Stimulated activated CD4-positive, alpha-beta T cell treated with anti-CD3 and anti-CD28 coated beads, Interleukin-1b, Interleukin-23, amount 100 ng/mL, for 1 hour (primary cell): ENCODE measurements at places on chromosomes 7 and 10.

DNA sequence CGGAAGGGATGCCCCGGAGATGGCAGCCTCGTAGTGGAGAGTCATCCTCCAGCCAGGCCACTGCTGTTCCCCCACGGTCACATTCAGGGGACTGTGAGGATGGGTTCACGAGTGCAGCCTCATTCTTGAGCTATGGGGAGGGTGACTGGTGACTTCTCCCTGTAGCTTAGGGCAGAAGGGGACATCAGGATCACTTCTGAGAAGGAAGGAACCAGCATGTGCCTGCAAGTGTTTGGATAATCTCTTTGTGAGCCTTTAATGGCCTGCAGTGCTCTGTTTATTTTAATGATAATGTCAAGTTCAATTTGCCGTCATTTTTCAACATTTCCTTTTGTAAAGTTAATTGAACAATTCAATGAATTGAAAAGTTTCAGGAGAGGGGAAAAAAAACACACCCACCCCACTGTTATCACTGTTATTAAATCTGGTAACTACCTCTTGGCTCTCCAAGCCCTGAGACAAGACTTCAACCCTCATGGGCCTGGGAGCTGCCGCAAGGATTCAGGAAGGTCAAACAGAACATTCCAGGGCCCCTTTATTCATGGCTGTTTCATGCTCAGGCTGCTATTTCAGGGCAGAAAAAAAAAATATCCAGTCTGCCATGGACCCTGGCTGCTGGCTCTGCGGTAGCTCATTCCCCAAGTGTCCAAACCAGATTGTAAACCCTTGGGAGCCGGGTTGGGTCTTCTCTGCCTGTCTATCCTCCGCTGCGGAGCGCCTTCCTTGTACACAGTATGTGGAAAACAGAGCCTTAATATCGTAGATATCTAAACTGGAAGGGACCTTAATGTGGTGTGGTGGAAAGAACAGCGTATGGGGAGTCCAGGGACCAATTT is 100.4 kb downstream of the CDH23 start:
- no peak for DNase-seq

- no peak for DNase-seq
Observed at GRCh38 chr10:61758433-61758832, 95.7 kb downstream of the CABCOCO1 start.

DNA sequence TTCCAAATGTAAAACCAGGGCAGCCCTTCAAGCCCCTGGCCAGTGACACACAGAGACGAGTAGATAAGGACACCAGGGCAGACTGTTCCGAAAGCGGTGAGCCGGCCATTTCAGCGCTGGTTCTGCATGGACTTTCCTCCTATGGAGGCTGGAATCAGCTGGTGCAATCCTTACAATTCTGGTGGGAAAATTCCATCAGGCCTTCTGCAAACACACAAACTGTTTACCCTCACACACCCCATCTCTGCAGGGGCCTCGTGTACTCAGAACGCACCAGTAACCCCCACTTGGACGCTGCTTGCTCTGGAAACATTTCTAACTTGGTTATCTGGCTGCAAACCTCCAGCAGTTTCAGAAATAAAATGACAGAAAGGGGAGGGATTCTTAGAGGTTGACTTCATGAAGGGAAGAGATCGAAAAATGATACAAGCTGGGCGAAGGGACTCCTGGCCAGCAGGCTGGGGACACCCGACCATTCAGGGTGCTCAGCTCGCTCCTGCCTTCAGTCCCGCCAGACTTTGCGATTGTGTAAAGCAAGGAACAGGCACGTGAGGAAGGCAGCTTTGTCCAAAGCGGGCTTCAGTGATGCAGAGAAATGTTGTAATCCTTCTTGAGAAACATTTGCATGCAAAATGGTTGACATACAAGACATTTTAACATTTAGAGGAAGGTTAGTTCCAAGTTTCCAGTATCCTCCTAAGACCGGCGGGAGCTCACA is 19.7 kb upstream of the SHH start:
- no peak for DNase-seq

- no peak for DNase-seq
Observed at GRCh38 chr7:494906-495305, 24.7 kb downstream of the PDGFA start.

DNA sequence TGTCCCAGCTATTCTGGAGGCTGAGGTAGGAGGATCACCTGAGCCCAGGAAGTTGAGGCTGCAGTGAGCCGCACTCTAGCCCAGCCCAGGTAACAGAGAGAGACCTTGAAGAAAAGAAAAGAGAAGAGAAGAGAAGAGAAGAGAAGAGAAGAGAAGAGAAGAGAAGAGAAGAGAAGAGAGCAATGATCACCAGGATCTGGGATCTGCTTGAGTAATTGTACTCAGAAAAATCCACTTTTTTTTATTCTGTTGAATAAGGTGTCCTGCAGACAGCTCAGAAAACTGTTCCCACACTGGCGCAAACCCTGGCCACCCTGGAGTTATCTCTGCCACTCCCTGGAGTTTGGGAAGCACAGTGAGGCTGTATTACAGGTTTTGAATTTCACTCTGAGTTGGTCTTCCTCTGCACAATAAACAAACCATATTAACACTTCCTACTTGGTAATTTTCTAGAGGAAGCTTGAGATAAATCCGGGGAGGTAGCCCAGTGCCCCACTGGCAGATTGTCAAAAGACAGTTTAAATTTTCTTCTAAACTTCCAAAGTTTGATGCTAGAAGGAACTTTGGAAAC is 9.6 kb upstream of the OAT start:
- DNase-seq, result no peak

DNA sequence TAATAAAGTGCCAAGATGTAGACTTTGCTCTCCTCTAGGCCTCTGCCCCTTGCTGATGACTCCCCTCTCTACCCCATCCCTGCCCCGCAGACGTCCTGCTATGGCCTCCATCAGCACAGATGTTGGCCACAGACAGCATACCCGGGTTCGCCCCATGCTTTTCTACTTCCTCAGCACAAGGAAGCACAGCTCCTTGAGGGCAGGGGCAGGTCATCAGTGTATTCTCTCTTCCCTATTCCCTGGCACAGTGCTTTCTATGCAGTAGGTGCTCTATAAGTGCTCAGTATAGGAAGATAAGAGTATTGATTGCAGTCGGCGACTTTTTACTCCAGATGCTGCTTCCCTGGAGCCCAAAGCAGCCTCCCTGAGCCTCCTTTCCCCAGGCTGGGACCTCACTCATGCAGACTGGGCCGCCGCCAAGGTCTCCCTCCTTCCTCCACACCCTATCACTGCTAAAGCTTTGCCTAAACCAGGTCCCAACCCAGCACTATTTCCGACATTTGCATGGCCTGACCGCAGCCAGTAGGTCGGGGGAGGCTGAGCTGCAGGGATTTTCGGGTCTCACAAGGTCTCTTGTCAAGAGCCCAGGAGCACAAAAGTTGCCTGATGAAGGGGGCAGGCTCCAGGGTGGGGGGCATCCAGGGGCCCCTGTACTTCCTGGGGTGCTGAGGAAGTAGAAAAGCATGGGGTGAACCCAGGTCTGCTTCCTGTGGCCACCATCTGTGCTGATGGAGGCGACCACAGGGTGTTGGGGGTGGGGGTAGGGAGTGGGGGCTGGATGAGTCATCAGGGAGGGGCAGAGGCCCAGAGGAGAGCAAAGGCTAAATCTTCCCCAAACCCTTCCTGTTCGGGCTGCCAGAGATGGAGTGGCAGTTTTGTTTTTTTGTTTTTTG is 8.0 kb downstream of the CALHM3 start:
- DNase-seq, result peak; percentile 41

DNA sequence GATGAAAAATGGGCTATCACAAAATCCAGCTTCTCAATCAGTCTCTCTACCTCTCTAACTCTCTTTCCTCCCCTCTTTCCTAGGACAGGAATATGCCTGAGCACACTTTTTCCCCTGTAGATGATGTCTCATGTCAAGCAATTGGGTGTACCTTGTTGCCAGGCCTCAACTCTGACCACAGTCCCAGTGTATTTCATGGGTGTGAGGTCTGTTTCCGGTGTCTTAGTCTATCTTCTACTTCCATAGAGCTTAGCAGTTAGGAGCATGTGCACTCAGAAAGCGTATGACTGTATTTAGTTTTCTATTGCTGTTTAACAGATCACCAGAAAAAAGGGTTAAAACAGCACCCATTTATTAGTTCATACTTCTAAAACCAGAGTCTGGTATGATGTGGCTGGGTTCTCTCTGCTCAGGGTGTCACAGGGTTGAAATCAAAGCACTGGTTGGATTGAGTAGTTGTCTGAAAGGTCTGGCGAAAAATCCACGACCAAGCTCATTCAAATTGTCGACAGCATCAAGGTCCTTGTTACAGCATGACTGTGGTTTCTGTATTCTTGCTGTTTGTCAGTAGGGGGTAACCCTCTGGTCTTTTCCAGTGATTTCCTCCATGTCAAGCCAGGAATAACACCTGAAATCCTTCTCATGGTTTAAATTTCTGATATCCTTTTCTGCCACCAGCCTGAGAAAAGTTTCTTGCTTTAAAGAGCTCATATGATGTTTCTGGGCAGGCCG is 130.0 kb downstream of the THSD7A start:
- no peak for DNase-seq

- no peak for DNase-seq
Observed at GRCh38 chr10:63197344-63198092, 64.4 kb downstream of the NRBF2 start.
